Fibroblast of the aortic adventitia (primary cell): ENCODE measurements at places on chromosomes 3 and 15. TPM values are rescaled to one million over a fixed set of nuclear protein-coding genes. Genes with fewer than 3 reads are reported as not detected.

GRCh38 chr3:133754455-133754854, 8.3 kb downstream of the TF start:
- no peak for DNase-seq

SOX14 gene
- total RNA-seq, result not detected in 2 replicates

DNA sequence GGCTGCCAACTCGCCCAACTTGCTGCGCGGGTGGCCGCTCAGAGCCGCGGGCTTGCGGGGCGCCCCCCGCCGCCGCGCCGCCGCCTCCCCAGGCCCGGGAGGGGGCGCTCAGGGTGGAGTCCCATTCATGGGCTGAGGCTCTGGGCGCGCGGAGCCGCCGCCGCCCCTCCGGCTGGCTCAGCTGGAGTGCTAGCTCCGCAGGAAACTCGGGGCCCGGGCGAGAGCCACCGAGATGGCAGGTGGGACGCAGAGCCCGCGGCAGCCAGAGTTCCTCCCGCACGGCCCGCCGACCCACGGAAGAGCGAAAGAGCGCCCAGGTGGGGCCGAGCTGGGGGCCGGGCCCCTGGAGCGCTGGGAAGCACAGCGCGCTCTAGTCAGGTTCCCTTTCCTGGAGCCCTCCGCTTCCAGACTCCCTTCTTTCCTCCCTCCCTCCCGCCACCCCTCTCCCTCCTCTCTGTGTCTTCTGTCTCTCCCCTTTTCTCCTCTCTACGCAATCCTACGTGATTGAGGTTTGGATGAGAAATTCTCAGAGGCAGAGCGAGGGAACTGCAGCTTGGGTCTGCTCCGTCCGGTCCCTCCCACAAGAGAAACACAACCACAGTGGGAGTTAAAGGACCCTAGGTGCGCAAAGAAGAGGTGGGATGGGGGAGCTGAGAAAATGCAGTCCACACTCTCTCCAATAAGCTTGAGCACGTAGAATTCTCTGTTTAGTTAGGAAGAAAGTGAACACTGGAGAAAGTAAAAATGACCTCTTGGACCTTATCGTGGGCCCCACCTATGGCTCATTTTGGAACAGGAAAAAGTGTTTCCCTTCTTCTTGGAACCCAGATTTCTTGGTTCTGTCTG, 317.3 kb downstream of the FGF12 start:
- DNase-seq, result no peak

GNL3 gene
- 114 and 325 TPM in 2 replicates for total RNA-seq

SKOR1 gene
- total RNA-seq, result 0.08 and 0.09 TPM in 2 replicates

GRCh38 chr3:155303540-155304097, 10.1 kb upstream of the STRIT1 start:
- no peak for DNase-seq

CELF6 gene
- total RNA-seq, result 0.18 and 1.6 TPM in 2 replicates

DNA sequence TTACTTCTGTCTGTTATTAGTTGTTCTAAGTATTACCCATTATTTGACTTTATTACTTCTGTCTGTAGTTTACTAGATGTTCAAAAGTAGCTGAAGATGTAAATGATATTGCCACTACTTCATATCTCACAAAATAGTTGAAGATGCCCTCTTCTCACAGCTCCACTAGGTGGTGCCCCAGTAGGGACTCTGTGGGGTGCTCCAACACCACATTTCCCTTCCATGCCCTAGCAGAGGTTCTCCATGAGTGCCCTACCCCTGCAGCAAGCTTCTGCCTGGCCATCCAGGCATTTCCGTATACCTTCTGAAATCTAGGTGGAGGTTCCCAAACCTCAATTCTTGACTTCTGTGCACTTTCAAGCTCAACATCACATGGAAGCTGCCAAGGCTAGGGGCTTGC, 80.8 kb downstream of the KCNH8 start:
- no peak for DNase-seq

DNA sequence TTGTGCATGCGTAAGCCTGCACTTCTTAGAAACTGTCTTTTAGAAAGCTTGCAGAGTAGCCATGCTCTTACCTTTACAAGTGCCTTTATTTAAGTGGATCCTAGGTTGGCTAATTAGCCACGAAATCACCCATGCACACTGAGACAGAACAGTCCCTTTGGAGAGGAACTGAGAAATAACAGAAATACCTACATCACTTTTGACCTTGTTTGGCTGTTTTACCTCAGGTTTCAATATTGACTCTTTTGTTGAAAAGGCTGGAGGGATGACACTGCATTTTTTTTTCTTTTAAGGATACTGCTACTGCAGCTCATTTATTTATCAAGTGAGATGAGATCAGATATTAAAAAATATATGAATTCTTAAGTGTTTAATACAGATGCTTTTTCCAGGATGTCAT, 155.6 kb upstream of the GOLIM4 start:
- no peak for DNase-seq

DNA sequence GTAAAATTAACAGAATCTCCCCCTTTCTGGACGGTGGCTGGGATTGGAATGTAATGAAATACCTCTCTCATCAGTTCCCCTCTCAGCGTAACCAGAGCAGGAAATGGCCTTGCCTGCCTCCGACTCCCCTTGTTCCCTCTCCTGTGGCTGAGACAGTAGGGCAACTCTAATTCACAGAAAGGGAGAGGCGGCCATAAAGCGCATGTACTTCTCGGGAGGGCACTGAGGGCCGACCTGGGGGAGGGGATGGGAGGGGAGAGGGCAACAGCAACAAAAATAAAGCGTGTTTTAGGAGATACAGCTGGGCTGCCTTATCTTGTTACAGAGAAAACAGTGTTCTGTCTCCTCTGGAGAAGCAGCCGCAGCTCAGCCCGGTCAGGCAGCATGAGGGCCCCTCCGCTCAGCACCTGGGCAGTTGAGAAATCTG, 783.3 kb upstream of the ARRDC4 start:
- no peak for DNase-seq

DNA sequence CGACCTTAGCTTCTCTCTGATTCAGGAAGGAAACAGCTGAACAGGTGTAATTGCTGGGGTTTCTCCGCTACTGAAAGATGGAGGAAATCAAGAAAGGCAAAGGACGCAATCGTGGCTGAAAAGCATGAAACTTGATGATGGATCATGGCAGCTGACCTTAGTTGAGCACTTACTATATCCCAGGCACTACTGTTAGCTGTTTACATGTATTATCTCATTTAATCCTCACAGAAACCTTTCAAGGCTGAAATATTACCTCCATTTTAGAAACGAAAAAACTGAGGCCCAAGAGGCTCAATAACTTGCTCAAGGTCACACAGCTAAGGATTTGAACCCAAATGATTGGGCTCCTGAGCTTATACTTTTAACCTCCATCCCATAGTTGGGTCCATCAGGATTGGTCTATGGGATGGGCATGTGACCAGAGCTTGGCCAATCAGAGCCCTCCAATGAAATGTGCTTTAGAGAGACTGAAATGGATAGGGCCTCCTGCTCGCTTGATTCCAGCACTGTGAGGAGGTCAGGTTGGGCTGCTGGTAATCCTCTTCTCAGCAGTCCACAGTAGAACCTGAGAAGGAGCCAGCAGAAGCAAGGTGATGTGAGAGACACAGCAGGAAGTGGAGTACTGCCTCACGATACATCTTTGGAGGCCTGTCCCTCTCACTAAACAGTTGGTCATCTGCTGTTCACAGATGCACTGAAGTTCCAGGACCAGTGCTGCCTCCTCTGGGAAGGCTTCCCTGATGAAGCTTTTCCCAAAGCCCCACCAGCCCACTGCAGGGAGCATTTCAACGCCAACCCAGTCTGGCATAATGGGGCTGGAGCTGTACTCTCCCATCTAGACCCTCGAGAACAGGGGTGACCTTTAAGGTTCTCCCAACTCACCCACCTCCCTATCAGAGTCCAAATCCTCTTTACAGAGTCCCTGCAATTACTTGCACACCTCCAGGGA, 10.4 kb downstream of the CLN6 start:
- no peak for DNase-seq
